Peyer's patch (tissue), 4 donors: ENCODE measurements at places on chromosomes 7 and 10.

GRCh38 chr10:119211176-119211575 lies 3.8 kb downstream of the GRK5 start:
- DNase-seq: no peak

GRCh38 chr7:135537905-135538304 lies 19.8 kb upstream of the NUP205 start:
- DNase-seq: no peak

DNA sequence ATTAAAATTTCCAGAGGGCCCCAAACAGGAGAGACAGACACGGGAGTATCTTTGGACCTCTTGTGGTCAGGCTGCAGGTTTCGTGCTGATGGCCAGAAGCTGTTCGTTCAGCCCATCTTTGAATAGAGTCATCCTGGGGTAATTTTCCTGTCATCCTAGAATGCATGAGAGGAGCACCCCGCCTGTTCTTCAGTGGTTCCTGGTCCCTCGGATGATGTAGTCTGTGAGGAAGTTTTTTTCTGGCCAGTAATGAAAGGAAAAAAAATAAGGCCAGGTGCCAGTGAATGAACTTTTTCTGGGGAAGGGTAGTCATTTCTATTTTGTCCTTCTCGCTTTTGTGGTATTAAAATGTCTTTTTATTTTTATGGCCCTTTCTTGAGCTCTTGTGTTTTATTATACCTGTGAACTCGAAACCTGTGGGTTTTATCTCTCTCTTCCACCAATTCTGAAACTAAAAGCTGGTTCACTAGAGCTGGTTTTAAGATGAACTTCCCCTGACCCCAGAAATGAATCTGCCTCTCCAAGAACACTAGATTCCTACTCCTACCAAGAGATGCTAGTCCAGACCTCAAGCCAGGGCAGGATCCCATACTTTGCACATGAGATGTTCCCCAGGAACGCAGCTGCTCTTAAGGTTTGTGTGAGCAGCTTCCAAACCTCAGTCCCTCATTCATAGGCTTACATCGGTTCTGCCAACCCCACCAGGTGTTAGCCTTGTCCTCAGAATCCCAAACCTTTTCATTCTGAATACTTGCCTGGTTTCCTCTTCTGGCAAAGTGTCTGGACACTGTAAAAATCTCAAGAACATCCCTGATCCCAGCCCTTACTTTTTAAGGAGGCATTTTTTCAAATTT lies 15.4 kb upstream of the MEST start:
- DNase-seq: no peak

- DNase-seq: no peak
Observed at GRCh38 chr10:47137311-47137851, 162.6 kb upstream of the GDF10 start.
